M059J (cell line): ENCODE measurements at places on chromosomes 4 and X. TPM values are rescaled to one million over a fixed set of nuclear protein-coding genes. Genes with fewer than 3 reads are reported as not detected.

ZCCHC18 gene
- 1.7 TPM in 1 of 2 replicates, not detected in the other for total RNA-seq

GBA3 gene
- not detected in 2 replicates for total RNA-seq

PDZD4 gene
- total RNA-seq = 1.9 and 2.7 TPM in 2 replicates

- DNase-seq = peak; percentile 65
Observed at GRCh38 chr4:166538491-166539005, 665.5 kb downstream of the TLL1 start.

DNA sequence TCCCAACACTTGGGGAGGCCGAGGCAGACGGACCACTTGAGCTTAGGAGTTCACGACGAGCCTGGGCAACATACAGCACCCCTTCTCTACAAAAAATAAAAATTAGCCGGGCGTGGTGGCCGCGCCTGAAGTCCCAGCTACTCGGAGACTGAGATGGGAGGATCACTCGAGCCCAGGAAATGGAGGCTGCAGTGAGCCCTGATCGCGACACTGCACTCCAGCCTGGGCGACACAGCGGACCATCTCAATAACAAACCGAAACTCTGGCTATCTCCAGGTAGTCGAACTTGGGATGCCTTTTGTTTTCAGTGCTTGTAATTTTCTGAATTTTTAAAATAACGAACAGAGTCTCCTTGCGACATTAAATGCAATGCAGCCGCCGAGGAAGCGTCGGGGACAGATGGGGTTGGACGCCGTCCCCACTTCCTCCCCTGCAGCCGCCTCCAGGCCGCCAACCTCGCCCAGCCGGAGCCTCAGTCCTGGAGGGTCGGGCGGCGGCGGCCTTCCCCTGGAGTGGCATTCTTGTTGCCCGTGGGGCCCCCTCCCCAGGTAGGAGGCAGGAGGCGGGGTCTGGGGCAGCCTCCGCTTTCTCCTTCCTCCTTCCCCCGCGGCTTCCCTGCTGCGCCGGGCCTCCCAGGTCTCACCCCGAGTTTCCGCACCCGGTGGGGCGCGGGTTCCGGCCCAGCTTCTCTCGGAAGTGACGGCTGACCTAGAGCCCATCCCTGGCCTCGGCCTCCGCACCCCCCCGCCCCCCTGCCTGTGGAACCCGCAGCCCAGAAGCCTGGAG is 14.6 kb downstream of the HMX1 start:
- DNase-seq = no peak

DNA sequence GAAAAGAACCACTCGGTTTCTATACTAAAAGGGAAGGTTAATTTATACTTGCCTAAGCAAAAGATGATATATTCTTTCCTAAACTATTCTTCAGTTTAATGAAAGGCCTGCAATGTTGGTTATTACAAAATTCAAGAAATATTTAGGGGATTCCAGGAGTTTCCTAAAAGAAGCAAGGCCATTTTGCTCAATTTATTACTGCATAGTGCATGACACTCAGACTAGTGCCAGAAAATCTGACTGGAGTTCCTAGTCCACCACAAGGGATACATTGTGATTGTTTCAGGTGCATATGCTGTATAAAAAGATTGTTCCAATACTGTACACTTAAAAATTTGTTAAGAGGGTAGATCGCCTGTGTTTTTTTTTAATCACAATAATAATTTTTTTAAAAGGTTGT is 78.7 kb downstream of the CAPN6 start:
- DNase-seq = no peak

DNA sequence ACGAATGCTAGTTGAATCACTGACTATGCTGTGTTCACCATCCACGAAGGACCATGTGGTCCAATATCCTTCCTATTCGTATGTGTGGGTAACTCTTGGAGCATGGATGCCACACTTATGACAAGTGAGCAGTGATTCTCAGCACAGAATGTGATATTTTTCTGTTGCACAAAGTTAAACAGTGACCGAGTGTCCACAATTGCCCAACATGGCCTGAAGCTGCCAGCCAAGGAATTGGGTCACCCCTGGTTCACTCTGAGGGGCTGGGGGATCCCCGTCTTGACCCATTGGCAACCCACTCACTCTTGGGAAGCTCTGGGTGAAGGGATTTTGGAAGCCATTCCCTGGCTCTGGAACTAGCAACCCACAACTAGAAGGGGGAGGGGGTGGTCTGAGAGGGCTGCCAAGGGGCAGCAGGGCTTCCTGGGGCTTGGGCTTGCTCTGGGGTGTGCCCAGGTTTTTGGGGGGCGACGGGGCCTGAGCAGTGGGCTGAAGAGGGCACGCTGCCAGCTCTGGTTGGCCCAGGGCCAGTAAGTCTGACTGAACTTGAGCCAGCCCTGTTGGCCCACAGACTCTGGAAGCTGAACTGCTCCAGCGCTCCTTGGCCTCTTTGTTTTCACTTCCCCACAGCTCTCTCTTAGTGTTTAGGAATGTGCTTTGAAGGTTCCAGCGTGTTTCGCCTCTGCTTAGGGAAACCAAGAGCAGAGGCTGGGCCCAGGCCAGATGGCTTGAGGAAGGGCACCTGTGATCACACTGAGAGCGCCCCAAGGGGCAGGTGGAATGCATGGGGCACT is 43.1 kb upstream of the BCOR start:
- peak; percentile 40 for DNase-seq

DNA sequence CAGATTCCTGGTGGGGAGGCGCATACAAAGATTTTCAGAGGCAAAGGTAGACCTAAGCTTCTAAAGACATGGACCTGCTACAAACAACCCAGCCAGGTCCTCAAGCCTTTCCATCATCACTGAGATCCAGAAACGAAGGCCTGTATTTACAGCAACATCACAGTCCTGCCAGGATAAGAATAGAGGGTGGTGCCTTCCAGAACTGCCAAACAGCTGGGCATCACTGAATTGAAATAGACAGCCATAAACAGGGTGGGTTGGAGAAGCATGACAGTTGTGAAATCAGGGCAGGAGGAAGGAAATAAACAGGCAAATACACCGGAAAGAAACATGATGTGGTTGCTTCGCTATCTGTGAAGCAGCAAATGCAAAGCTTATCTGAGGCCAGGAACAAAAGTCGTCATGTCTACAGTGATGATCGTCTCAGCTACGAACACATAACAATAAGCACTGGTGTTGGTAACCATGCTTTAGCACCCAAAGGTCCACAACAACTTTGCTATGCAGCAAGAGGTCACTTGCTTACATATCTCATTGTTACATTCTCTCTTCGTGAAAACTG is 6.7 kb upstream of the TMEM154 start:
- no peak for DNase-seq

DNA sequence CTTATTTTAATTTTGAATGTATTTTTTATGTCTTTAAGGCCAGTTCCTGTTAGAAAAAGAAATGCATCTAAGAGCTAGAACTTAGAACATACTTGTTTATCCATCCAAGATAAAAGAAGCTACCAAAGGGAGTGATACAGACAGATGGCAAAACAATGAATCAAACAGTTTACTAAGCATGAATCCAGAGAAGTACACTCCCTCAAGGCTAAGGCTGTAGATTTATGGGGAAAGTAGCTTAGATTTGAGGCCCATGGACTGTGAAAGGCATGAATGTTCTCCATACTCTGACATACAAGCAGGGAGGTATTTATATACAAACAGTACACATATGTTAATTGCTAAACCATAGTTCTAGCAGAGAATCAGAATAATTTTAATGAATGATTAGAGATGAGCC is 255.3 kb upstream of the NRK start:
- no peak for DNase-seq

GRCh38 chr4:10023050-10023419 is 1.7 kb upstream of the SLC2A9 start:
- no peak for DNase-seq

DNA sequence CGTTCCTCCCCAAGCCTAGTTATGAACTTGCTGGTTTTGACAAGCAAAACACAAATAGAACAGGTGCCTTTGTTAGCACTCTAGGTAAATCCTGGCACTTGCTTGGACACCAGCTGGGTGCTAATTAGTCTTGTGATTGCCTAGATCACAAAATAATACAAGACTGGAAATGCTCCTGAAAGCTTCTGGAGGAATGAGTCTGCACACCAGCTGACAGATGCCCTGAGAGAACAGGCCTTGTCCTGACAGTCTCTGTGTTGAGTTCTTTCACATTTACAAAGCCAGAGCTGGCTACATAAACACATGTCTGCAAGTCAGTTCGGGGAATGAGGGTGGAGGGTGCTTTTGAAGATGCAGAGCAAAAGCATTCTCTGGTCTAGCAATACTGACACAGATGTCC is 93.8 kb downstream of the ELOVL6 start:
- DNase-seq = no peak

DNA sequence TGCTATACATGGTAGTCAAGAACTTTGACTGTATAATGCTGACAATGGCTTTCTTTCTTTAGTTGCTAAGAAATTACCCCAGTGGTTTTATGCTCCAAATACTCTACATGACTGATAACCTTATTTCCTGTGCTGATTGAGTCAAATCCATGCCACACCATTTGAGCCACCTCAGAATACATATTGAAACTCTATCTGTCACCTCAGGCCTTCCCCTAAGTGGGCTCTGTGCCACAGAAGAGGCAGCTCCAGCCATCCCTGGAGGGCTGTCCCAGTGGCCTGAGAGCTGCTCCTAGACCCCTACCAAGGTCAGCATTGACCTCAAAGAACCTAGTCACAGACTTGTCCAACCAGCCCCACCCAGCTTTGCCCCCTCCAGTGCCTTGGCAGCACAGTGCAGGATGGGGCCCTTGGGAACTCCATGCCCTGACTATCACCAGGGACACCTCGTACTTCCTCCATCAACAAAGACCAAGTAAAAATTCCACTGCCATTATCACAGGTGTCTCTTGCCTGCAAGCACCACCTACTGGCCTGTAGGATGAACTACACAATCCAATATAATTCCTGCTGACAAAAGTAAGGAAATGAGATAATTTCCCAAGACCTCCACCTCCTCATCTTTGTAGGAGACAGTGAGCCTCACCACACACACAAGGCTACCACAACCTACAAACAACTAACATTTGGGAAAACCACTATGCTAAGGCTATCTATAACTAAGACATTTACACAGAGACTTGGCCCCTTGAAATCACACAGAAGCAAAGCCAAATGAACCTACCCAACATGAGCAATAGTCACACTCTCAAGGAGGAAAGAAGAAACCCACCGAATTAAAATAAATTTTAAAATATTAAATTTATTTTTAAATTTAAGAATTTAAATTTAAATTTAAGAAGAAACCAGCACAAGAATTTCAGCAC is 239.9 kb downstream of the NKX6-1 start:
- DNase-seq = peak; percentile 14

- peak; percentile 22 for DNase-seq
Observed at GRCh38 chrX:47854474-47854873, 17.8 kb downstream of the ZNF81 start.

DNA sequence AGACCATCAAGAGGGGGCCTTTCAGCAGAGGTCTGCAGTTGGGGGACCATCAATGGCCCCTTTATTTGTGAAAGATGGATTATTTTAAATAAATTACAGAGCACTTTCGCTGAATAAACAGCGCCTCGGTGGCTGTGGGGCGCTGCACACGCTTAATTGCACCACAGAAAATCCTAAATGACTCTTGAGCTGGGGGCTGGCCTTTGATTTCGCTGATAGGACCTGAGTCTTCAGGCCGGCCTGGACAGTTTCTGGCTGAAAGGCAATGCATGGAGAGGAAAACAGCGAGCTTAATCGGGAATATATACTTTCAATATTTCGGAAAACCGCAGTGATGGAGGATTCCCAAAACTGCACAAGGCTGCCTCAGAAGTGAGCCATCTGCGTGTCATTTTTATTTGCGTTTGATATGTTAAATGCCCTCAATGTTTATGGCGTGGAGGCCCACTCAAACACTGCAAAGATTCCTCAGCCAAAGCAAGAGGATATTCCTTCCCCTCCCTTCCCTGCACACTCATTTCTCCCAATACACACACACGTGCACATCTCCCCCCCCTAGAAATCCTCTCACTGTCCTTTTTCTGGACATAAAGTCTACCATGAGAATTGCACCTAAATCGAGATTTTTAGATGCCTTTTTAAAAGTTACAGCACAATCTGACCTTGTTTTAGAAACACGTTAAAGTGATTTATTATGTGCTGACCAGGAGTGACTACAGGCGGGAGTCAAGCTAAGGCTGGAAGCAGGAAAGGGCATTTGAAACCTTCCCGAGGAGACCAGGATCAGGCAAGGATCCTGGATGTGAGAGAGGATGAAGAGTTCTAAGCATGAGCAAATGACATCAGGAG is 340.7 kb downstream of the RAB28 start:
- no peak for DNase-seq

DNA sequence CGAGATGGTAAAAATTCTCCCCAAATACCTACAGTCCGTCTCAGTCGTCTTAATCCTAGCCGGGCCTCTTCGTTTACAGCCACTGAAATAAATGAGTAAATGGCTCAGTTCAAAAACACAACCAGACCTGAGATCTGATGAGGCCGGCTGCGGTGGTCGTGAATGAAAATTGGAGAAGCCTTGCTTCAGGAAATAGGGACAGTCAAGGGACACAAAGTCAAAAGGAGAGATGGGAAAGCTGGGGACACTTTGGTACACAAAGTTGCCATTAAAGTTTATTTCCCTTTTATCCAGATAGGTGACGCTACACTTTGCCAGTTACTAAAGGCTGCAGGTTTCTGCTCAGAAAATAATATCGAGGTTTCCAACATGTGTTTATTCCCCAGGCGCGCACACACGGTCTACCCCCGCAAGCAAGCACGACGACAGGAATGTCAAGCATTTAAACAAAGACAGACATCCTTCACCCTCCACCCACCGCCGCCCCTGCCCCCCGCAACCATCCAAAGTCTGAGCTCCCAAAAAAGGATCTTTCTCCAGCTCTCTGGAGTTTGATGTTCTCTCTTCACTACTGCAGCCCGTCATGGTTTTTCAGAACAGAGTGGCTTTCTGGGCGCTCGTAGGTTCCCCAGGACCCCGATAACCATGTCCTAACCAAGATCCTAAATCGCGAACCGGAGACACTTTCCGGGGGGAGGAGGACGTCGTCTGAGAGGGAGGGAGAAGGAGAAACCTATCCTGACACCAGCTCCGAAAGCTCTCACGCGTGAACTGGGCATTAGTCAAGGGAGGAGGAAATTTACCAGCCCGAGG is 1.3 kb upstream of the PCDH7 start:
- peak; percentile 12 for DNase-seq

- peak; percentile 10 for DNase-seq
Observed at GRCh38 chr4:189162888-189163287, 777.8 kb upstream of the FRG1 start.

DNA sequence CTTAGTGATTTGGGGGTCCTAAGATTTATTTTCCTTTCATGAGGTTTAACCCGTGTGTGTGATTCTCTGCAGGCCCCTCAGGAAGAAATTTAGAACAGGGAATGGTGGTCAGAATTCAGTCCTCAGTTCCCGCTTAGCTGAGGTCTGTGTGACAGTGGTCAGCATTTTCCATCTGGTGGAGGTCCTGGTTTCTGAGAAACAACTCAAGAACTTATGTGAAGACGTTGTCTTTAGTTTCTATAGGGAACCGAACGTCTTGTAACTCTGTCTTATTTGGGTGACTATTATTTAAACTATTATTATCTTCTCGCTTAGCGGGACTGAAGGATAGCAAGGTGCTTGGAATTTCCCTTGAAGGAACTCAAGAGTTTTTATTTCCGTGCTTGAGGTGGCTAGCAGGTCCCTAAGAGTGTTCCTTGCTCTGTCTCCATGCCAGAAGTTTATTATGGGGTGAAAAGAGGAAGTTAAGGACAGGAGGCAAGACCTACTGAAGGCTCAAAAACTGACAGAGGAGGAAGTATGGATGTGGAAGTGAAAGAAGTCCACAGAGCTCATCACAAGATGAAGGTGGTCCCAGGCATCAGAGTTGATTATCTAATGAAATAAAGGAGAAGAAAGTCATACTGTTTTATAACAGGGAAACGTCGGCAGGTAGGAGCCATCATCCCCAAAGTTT is 9.4 kb downstream of the MGST2 start:
- DNase-seq = no peak
